T-helper 1 cell (primary cell): ENCODE measurements at places on chromosomes 11 and 22.

- no peak for DNase-seq
Measured at GRCh38 chr22:26732284-26732683, 74.9 kb downstream of the MIAT start.

- no peak for DNase-seq
Measured at GRCh38 chr22:44116755-44117684, 63.7 kb upstream of the PARVG start.

- DNase-seq, result no peak
Measured at GRCh38 chr11:93689240-93689639, 27.8 kb downstream of the CEP295 start.

DNA sequence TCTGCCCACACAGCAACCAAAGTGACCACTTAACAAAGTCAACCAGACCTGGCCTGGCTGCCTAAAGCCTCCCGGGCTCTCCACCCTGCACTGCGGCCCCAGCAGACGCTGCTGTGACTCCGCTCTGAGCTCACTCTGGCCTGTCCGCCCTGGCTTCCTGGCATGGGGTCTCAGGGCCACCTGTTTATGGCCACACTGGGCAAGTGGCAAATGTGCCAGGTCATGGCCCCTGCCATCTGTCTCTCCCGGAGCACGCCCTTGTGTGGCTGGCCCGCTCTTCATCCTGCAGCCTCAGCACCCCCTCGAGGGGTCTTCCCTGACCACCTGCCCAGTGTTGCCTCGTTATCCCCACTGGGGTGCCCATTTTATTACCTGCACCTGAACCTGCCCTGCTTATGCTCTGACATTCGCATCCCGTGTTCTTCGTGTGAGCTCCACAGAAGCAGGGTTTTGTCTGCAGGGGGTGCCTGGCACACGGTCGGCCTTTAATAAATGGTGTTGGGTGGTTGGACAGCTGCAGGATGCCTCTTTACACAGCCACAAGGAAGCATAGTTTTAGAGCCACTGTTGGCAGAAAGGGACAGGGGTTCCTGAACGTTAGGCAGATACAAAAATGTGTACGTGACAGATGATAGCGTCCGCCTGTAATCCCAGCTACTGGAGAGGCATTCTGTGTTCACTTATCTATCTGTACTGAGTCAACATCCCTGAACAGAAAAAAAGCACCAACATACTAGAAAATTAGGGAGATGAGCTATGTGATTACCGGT, 785.6 kb downstream of the TBC1D22A start:
- no peak for DNase-seq

GRCh38 chr22:23501708-23502107, 78.4 kb downstream of the IGLL1 start:
- DNase-seq, result no peak

- DNase-seq, result no peak
Measured at GRCh38 chr11:117199053-117199915, at the start of gene TAGLN. Gene TAGLN (plus strand): TSS chr11:117199370. CDS start chr11:117203014, 3,644 bp downstream.

- no peak for DNase-seq
Measured at GRCh38 chr11:112398798-112399478, 138.3 kb upstream of the PLET1 start.

GRCh38 chr11:127049486-127049885, 48.9 kb upstream of the KIRREL3 start:
- no peak for DNase-seq

GRCh38 chr22:24521791-24522245, 26.7 kb downstream of the UPB1 start:
- no peak for DNase-seq

- DNase-seq, result no peak
Measured at GRCh38 chr22:47450876-47451475, 688.5 kb downstream of the TBC1D22A start.

DNA sequence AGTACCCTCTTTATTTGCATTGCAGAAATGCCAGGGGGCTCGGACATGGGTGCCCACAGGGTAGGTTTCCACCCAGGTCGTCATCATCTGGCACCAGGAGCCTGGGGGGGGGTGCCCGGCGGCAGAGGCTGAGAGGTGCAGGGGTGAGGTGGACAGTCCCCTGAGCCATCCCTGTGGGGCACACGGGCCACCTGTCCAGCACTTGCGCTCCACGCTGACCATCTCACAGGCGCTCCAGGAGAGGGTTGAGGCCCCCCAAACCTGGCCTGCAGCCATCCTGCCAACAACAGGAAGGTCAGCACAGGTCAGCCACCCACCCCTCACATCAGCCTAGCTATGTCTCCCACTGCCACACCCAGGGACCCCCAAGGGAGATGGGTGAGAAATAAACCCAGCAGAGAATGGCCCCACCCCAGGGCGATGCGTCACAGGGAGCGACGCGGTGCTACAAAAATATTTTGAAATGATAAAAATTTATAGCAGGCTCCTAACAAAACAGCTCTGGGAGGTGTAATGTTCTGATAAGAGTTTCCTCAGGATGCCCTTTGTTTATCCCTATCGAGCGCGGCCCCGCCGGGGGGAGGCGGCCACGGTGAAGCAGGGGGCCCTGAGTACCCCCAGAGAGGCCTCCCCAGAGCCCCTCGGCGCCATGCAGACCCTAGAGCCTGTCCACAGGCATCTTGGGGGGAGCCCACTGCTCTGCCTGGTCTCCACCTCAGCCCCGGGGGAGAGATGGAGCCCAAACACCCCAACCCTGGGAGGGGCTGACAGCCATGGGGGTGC, 21.0 kb upstream of the GNB1L start:
- DNase-seq, result no peak

- no peak for DNase-seq
Measured at GRCh38 chr11:11946180-11946579, 62.2 kb downstream of the DKK3 start.

- no peak for DNase-seq
Measured at GRCh38 chr22:45802054-45802453, 130.4 kb downstream of the ATXN10 start.

- no peak for DNase-seq
Measured at GRCh38 chr11:11703885-11704284, 82.1 kb upstream of the GALNT18 start.

DNA sequence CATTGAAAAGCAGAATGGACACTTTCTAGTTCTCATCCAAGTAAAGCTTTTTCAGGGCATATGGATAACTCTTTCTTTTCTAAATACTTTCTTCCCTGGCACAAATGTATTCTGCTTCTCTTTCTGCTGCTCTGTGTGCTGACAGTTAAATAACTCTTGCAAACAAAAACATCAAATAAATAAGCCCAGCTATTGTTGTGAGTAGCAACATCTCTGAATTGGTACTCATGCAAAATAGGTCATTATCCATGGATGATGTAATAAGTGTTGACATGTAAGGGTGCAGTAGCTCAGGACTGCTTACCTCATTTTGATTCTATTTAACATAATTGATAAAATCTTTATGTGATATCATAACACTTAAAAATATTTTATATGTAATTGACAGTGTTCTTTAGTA, 164.3 kb downstream of the MSANTD4 start:
- DNase-seq, result no peak

DNA sequence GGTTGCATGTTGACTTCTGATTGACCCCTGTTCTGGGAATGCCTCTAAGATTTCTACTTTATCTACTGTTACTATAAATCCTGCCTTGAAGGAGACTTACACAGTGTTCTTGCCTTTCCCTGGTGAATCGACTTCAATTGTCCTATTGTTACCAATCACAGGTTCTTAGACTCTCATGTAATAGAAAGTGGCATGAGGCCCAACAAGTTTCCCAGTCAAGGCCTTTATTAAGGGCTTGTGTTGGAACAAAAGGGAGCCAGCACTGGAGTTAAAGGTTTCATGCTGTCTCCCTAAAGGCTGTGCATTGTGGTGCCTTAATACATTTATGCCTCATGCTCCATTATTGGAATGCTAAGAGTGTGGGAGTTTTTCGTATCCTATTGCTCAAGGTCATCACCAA, 23.3 kb downstream of the MS4A2 start:
- DNase-seq, result no peak

- no peak for DNase-seq
Measured at GRCh38 chr11:70862093-70862492, 390.3 kb downstream of the SHANK2 start.

DNA sequence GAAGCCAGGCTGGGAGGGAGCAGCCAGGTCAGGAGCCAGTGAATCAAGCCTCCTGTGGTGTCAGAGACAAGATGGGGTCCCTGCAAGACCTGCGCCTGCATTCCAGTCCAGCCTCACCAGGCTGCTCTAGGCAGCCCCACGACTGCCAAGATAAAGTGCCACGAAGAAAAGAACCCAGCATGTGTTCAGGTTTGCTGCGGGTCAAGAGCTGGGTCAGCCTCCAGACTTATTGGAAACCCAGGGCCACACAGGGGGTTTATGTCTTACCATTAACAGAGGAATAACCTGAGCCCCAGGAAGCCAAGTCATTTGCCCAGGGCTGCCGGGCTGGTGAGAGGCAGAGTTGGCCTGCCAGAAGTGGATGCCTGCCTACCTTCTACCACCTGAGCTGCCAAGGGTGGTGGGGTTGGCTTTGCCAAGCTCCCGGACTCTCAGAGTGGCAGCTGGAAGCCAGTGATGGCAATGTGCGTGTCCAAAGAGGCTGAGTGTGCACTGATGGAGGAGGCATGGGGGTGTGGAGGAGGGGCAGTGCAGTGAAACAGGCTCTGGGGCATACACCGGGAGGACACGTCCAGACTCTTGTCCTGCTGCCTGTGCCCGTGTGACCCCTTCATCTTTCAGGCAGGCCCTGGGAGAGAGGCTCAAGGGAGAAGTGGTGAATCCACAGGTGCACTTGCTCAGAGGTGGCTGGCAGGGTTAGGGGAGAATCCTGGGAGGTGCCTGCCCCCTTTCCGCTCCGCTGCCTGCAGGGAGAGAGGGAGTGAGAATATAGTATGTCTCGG, 1.7 kb downstream of the RASD2 start:
- DNase-seq, result no peak

GRCh38 chr22:39664485-39665200, 94.1 kb downstream of the CACNA1I start:
- DNase-seq, result no peak

DNA sequence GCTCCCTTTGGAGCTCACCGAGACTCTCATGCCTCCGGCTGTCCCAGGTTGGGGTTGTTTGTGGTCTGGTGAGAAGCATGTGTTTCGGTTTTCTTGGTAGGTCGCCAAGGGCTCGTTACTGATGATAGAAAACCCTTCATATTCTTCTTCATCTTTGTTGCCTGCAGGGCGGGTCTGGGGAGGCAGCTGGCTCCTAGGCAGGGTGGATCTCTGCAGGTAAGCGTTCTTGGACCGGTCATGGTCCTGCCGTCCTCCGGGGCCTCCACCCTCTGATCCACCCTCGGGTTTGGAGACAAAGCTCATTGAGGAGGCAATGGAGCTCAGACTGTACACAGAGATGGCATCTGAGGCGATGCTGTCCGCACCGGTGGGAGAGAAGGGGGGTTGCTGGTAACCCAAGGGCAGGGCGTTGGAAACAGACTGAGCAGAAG, 64.3 kb upstream of the PITPNB start:
- no peak for DNase-seq

GRCh38 chr11:48020092-48020755, 39.9 kb downstream of the PTPRJ start:
- no peak for DNase-seq

DNA sequence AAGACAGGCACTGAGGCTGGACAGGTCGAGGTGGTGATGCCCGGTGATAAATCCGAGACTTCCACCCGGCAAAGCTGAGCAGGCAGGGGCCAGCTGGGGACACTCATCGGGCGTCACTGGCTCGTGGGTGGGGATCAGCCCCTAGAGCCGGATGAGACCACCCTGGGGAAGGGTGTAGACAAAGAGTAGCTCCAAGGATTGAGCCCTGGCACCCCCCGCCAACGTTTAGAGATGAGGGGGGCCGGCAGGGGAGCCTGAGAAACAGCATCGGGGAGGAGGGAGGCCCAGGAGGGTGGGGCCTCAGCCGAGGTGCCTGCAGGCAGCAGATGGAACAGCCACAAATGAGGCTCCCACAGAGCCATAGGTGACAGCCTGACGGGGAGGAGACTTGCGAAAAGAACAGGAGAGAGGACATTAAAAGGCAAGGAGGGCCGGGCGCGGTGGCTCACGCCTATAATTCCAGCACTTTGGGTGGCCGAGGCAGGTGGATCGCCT, 27.4 kb upstream of the CBX7 start:
- DNase-seq, result no peak

DNA sequence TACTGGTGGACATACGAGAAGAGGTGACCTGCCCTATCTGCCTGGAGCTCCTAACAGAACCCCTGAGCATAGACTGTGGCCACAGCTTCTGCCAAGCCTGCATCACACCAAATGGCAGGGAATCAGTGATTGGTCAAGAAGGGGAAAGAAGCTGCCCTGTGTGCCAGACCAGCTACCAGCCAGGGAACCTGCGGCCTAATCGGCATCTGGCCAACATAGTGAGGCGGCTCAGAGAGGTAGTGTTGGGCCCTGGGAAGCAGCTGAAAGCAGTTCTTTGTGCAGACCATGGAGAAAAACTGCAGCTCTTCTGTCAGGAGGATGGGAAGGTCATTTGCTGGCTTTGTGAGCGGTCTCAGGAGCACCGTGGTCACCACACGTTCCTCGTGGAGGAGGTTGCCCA, 6.9 kb downstream of the TRIM6 start:
- no peak for DNase-seq

GRCh38 chr11:131327421-131327820, 43.0 kb upstream of the NTM start:
- no peak for DNase-seq

DNA sequence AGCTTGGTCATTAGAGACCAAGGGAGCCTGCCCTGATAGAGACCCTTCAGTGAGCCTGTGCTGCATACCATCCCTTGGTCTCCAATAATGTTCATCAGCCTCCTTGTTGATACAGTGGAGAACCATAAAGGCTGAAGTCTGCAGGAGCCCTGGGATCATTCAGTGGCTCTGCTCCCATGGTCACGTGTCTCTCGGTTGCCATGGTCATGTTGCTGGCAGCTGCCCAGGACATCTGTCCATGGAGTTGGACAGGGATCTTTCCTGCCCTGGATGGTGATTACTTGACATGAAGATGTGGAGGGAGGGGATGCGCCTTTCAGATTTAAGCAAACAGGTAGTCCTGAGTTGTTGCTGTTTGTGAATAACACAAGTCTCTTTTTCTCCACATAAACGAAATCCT, 38.2 kb downstream of the CYB5R2 start:
- DNase-seq, result no peak

GRCh38 chr11:68783216-68783821, 32.0 kb upstream of the TESMIN start:
- DNase-seq, result no peak

GRCh38 chr11:6233984-6234386, 451 bp downstream of the FHIP1B start:
- no peak for DNase-seq

GRCh38 chr22:38411016-38411415, 44.0 kb downstream of the KCNJ4 start:
- DNase-seq, result no peak

GRCh38 chr11:88179141-88179540, 3.9 kb upstream of the RAB38 start:
- no peak for DNase-seq

GRCh38 chr11:112318661-112319060, 58.0 kb upstream of the PLET1 start:
- no peak for DNase-seq
